Coronary artery (tissue), 2 donors: ENCODE measurements at places on chromosomes 3 and 15.

GRCh38 chr3:41975416-41976103 is 13.7 kb upstream of the ULK4 start:
- no peak for DNase-seq

DNA sequence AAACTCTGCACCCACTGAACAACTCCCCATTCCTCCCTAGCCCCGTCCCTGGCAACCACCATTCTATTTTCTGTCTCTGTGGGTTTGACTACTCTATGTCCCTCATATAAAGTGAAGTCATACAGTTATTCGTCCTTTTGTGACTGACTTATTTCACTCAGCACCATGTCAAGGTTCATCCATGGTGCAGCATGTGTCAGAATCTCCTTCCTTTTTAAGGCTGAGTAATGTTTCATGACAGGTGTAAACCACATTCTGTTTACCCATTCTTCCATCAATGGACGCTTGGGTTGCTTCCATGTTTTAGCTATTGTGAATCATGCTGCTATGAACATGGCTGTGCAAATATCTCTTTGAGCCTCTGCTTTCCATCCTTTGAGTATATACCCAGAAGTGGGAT is 192.3 kb upstream of the NSMCE3 start:
- no peak for DNase-seq

DNA sequence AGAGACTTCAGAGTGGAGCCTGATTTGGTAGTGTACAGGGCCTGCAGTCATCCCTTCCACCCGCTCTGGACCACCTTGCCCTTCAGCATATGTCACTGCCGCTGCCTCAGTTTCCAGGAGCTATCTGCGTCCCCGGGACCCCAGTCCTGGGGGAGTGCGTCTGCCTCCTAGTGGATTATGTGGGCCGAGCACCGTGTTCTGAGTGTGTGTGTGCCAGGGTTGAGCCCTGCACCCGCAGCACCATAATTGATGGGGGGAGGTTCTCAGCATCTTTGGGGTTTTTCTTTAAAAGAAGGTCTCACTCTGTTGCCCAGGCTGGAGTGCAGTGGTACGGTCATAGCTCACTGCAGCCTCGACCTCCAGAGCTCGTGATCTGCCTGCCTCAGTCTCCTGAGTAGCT is 33.6 kb downstream of the CD276 start:
- DNase-seq = no peak

- peak; percentile 31 for DNase-seq
Measured at GRCh38 chr3:11522953-11523571, 120.7 kb downstream of the VGLL4 start.

- no peak for DNase-seq
Measured at GRCh38 chr15:82921939-82922338, 30.6 kb downstream of the HOMER2 start.

DNA sequence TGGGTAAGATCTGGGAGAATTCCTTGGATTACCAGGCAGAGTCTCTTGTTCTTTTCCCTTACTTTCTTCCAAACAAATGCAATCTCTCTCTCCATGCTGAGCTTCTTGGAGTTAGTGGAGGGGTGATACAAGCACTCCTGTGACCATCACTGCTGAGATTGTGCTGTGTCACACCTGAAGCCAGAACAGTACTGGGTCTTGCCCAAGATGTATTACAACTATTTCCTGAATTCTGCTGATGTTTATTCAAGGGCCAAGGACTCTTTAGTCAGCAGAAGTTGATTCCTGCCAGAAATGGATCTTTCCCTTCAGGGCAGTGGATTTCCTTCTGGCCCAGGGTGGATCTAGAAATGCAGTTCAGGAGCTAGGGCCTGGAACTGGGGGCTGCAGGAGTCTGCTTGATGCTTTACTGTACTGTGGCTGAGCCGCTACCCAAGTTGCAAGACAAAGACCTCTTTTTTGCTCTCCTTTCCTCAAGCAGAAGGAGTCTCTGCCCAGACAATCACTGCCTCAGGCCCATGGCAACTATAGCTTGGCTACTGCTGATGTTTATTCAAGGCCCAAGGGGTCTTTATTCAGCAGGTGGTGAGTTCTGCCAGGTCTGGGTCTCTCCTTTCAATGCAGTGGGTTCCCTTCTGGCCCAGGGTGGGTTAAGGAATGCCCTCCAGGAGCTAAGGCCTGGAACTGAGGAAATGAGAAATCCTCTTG is 98.8 kb downstream of the SH3GL3 start:
- DNase-seq = no peak

GRCh38 chr15:69660114-69660513 is 207.5 kb downstream of the RPLP1 start:
- peak; percentile 50 for DNase-seq

DNA sequence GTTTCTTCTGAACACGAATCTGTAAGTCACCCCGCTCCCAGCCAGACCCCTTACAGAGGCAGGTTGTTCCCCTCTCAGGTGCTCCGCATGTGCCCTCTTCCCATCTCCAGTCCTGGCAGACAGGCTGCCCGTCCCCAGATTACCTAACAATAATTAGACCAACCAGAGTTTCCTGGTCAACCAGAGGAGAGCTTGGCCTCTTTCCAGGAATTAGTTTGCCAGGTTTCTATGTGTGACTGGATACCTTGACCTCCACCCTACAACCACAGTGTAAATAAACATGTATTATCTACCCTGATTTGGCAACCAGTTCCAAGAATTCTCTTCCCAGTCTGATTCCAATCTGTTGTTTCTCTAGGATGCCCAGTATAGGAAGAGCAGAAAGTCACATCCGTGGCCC is 178.0 kb upstream of the UMPS start:
- no peak for DNase-seq

- DNase-seq = no peak
Measured at GRCh38 chr3:37198996-37199395, 24.6 kb upstream of the LRRFIP2 start.

GRCh38 chr3:32018757-32019564 is 37.4 kb downstream of the ZNF860 start:
- no peak for DNase-seq

- DNase-seq = no peak
Measured at GRCh38 chr3:131470377-131470776, 32.4 kb downstream of the MRPL3 start.

GRCh38 chr3:4741404-4742307 is 237.6 kb upstream of the BHLHE40 start:
- DNase-seq = peak; percentile 91

DNA sequence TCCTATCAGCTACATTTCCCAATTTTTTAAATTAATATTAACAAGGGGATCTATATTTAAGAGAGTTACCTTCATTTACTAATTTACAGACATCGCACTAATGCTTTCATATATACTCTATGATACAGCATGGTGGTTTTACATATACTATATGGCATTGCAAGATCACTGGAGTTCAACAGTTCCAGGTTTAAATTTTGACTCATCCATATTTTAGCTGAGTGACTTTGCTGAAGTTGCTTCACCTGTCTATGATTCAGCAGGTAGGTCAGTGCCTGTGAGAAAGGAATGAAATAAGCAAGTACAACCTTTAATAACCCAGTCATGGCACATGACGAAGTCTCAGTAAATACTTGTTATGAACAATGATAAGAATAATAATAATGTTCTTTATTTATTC is 211.1 kb downstream of the P3H2 start:
- DNase-seq = no peak

- DNase-seq = no peak
Measured at GRCh38 chr3:72800869-72801268, 47.4 kb downstream of the SHQ1 start.

GRCh38 chr3:186067360-186068242 is 41.3 kb downstream of the ETV5 start:
- DNase-seq = no peak

GRCh38 chr15:56950979-56951378 is 32.5 kb downstream of the TCF12 start:
- DNase-seq = no peak

DNA sequence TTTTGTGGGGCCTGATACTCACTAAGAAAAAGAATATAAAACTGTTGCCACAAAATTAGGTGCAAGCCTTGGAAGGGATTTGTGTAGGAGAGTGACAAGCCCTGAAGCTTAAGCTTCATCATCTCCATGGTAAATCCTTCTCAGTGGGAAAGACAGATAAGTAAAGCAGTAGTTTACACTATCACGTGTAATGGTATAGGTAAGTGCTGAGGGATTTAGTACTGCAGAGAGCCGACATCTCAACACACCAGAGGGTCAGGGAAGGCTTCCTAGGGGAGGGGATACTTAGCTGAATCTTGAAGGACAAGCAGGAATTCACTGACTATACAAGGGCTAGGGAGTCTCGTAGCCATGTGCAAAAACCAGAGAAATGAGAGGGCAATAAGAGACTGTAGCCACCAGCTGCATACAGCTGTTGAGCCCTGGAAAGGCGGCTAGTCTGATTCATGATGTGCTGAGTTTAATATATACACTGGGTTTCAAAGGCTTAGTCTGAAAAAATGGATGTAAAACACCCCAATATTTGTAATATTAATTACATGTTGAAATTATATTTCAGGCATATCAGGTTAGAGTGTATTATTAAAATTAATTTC is 11.1 kb downstream of the SLC24A1 start:
- DNase-seq = no peak

DNA sequence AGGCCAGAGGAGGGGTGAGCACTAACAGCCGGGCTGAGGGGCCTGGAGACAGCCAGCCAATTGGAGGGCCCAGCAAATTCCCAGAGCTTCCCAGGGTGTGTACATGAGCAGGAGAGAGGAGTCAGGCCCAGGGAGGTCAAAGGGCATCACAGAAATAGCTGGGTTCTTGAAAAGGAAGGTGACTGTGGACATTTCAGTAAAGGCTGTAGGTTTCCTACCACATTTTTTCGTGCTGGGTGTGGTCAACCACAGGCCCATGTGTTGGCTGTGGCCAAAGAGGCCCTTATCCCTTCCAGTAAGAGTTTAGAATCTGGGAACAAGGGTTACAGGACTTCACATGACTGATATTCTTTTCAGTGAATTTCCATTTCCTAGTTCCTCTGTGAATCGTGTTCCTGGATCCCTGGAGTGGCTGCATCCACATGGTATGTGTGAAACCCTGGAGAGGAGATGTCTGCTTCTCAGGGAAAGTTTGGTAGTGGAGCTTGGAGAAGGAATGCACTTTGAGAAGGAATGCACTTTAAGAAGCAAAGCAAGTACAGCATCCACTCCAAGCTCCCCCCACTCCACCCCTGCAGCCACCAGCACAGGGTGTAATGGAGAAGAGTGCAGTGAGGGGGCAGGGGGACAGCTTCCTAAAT is 73.2 kb upstream of the HEG1 start:
- no peak for DNase-seq

GRCh38 chr3:172082820-172083513 is 43.6 kb downstream of the FNDC3B start:
- DNase-seq = no peak

DNA sequence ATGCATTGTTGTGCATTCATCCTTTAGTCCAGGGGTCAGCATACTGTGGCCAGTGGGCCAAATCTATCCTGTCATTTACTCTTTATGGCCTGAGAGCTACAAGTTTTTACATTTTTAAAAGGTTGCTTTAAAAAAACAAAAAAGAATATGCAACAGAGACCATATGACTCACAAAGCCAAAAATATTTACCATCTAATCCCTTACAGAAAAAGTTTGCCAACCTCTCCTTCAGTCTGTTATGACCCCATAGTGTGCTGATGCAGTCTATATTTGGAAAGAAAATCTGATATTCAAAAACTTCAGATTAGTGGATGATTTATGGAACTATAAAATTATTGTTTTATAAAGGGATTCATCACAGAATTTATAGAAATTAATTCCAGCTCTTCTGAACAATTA is 237.5 kb upstream of the IL12A start:
- DNase-seq = no peak

- DNase-seq = no peak
Measured at GRCh38 chr3:101850246-101851051, 1.1 kb downstream of the NFKBIZ start.

- DNase-seq = no peak
Measured at GRCh38 chr15:65651831-65652749, 30.4 kb downstream of the SLC24A1 start.
